CD4-positive, CD25-positive, alpha-beta regulatory T cell (primary cell): ENCODE measurements at places on chromosomes 1 and 21.

DNA sequence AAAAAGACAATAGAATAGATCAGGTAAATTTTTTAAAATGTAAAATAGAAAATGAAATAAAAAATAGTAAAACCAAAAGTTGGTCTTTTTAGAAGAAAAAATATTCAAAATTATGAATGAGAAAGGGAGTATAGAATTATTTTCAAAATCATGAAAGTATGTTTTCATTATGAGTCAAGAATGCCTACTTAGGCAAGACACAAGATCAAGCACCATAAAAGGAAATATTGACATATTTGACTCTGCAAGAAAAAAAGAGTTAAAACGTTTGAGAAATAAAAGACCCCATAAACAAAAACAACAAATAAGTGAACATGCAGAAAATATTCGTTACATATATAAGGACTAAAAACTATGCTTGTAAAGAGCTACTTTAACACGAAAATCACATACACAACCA, 4.8 kb upstream of the COX20 start:
- H3K27ac ChIP-seq = no peak overlapping the region
- no peaks in the 10 kb centered on the region for H3K27me3 ChIP-seq
- no peak overlapping the region for H3K4me3 ChIP-seq
- DNase-seq = no peak

DNA sequence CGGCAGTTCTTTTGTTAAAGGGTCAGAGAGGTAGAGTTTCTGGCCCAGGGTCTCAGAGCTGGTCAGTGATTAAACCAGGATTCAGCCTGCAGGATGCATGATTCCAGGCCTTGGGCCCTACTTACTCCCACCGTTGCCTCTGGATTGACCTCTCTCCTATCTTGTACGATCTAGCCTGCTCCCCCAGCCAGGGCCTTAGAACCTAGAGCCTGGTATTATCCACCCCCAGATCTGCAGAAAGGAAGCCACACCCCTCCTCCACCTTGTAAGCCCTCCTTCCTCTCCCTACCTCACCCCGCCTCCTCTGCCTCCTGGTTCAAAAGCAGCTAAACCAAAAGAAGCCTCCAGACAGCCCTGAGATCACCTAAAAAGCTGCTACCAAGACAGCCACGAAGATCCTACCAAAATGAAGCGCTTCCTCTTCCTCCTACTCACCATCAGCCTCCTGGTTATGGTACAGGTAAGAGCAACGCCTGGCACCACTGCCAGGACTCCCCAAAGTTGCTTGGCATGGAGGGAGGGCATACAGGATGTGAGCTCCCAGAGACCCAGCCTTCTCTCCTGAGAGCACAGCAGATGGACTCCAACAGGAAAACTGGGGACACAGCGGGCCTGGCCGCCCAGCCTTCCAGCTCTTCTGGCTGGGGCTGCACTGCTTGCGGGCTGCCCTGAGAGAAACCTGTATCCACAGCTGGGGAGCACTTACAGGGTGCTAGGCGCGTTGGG, at the start of gene CD52:
Gene CD52 (plus strand): TSS at position 347 of the 726 bp plus-strand sequence. CDS start 60 bp downstream, at position 407.
- H3K27ac ChIP-seq = peak within 1 kb of the TSS; percentile 70
- H3K4me3 ChIP-seq = peak within 1 kb of the TSS; percentile 100
- H3K27me3 ChIP-seq = no peaks in the 10 kb centered on the region
- peaks cover 79% of the 10 kb centered on the region for H3K4me1 ChIP-seq
- peaks cover 28% of the 10 kb centered on the region for H3K36me3 ChIP-seq

GRCh38 chr1:91535441-91535840, 34.8 kb downstream of the CDC7 start:
- DNase-seq = no peak
- no peak overlapping the region for H3K4me3 ChIP-seq
- no peaks in the 10 kb centered on the region for H3K4me1 ChIP-seq
- H3K27ac ChIP-seq = no peak overlapping the region
- no peaks in the 10 kb centered on the region for H3K36me3 ChIP-seq
- no peaks in the 10 kb centered on the region for H3K27me3 ChIP-seq

DNA sequence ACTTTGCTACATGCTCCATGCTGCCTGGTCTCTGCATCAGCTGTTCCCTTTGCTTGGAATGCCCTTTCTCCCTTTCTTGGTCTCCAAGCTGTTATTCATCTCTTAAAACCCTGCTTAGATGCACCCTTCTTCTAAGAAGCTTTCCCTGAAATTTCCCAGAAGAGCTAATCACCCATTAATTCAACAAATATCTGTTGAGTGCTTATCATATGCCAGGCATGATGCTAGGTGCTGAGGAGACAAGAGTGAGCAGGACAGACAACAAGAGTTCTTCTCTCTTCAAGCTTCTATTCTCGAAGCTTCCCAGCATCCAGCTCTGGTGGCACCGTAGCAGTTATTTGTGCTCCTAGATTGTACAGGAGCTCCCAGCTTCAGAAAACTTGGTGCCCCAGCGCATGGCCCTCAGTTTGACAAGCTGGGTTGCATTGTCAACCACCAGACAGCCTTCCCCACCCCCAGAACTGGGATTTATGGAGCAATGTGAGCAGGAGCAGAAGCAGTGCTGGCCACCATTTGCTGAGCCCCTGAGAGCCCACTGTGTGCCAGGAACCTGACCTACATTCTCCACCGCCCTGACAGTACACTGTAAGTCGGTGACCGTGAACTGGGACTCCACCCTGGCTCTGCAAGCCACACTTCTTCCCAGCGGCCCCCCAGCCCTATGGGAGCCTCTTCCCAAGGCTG, 68.0 kb upstream of the ACOT11 start:
- H3K27me3 ChIP-seq = no peaks in the 10 kb centered on the region
- DNase-seq = no peak
- no peaks in the 10 kb centered on the region for H3K36me3 ChIP-seq

DNA sequence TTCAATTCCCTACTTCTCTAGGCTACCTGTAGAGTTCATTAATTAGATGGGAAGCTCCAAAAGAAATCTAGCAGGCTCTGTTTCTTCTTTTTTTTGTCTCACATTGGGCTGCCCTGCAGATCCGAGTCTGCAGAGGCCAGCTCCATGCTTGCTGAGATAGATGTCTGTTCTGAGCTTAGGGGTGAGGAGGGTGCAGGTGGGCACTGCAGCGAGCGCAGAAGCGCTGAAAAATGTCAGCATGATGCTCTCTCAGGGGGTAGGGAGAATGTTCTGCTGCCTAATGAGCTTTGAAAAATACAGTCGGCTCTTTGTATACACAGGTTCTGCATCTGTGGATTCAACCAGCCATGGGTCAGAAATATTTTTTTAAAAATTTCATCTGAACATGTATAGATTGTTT, 56.8 kb upstream of the KCNA3 start:
- H3K27me3 ChIP-seq = no peaks in the 10 kb centered on the region
- H3K27ac ChIP-seq = no peak overlapping the region
- DNase-seq = no peak
- no peaks in the 10 kb centered on the region for H3K36me3 ChIP-seq

DNA sequence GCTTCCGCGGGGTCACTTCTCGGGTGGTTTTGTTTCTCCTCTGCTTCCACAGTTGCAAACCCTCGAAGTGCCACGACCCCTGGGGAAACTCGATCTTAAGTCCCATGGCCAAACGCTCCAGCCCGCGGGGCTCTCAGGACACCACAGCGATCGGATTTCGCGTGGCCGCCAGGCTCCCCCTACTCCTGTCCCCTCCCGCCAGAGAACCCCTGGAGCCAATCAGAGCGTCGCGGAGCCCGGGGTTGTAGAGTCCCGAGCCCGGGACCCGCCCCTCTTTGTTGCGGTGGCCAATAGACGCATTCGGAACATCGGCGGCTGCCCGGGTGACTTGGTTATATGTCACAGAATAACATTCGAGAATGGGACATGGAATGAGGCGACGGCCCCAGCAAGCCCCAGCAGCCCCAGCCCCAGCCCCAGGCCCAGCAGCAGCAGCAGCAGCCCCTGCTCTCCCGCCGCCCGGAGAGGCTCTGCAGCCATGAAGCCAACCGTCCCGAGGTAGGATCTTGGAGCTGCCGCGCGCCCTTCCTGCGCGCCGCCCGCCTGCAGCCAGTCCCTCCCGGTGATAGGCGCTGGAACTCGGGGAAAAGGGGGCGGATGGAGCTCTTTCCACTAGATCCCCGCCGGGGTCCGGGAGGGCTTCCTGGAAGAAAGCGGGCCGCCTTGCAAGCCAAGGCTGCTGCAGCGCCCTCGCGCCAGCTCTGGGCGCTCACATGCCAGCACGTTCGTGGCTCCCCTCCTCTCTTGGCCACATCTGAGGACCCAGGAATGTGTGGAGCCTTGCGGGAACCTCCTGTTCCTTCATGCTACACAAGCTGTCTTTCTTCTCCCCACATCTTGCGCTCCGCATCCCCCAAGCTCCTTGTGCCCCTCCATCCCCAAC, at the start of gene VASH2:
Gene VASH2 (plus strand): TSS at position 299 of the 883 bp plus-strand sequence. CDS start 1,002 bp downstream, outside the sequence.
- peaks cover 4% of the 10 kb centered on the region for H3K27me3 ChIP-seq
- DNase-seq = peak; percentile 75
- peak within 1 kb of the TSS; percentile 48 for H3K4me3 ChIP-seq

DNA sequence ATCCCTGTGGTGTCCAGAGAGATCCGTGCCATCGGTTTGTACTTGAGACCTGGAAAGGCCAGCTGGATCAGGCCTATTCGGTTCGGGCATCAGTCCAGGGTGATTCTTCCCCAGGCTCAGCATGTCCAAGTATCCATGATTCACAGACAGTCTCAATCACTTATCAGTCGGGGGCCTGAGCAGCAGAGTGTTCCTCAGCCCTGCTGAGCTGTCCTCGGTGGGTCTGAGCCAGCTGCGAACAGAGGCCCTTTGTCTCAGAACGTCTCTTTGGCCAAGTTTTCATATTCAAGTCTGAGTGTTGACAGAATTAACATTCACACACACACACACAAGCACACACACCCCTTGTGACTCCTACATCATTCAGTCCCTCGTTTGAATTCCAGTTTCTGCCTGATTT, 33.4 kb upstream of the OSBPL9 start:
- DNase-seq = no peak
- no peaks in the 10 kb centered on the region for H3K36me3 ChIP-seq
- no peaks in the 10 kb centered on the region for H3K4me1 ChIP-seq

DNA sequence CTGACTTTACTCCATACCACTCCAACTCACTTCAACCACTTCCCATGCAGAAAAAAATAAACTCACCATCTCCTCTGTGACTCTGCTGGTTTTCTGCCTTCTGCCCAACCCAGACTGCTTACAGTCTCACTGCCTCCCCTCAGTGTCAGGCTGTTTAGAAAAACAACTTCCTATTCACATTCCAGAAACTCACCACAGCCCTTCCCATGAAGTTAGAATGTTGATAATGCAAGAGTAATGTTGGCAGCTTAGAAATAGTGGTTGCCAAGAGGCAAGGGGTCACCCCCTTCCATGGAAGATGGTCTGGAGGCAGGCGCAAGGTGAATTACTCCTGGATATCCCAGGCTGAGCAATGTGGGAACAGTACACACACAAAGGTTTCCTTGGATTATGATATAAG, at the start of gene SELP:
Gene SELP (minus strand): TSS at position 119 of the 400 bp plus-strand sequence. CDS start 50 bp downstream, at position 69.
- peaks cover 7% of the 10 kb centered on the region for H3K4me1 ChIP-seq
- peaks cover 1% of the 10 kb centered on the region for H3K36me3 ChIP-seq
- H3K27me3 ChIP-seq = no peaks in the 10 kb centered on the region
- H3K27ac ChIP-seq = no peak within 1 kb of the TSS
- no peak within 1 kb of the TSS for H3K4me3 ChIP-seq

- no peaks in the 10 kb centered on the region for H3K27me3 ChIP-seq
- DNase-seq = no peak
- no peak overlapping the region for H3K27ac ChIP-seq
- no peak overlapping the region for H3K4me3 ChIP-seq
- no peaks in the 10 kb centered on the region for H3K36me3 ChIP-seq
These were observed 26.2 kb downstream of the RASAL2 start for GRCh38 chr1:178120088-178120487.
